ENCODE measurements at places on chromosomes 13 and 19.

DNA sequence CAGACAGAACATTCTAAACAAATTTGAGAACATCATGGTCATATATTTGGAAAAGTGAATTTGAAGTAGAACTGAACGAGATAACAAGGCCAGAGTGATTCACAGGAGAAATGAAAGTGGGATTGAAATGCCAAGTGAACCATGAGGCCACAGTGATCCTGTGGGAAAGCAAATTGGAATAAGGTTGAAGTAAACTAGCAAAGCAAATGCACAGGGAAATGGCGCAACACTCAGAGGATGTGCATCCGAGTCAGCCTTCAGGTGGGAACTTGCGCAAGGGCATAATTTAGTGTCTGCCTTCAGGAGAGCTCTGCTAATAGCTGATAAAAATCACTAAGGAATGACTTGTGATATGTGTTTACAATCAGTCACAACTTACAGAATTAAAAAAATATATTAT, 696.6 kb downstream of the LIG4 start:
- DNase-seq, result no peak

- no peak for DNase-seq
Observed at GRCh38 chr13:23344931-23345595, 88.4 kb downstream of the SACS start.

DNA sequence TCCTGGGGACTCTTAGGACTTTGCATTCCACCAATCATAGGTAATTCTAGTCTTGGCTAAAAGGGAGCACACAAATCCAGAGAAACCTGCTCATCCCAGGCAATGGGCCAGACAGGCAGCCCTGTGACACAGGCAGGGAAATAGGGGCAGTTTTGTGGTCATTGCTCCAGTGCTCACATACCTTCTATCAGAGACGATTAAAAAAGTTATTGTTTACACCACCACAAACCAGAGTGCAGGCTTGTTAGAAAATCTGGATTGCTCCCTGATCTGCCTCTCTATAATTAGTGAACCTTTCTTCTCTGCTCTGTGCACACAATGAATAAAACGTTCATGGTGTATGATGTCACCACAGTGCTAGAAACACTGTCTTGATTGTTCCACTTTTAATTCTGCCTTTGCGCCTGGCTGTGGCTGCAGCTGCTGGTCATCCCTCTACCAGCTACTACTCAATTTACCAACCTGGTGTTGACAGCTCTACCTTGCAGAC, 121.6 kb upstream of the SPATA13 start:
- no peak for DNase-seq

GRCh38 chr13:110644892-110645521, 29.7 kb downstream of the NAXD start:
- peak; percentile 40 for DNase-seq

- DNase-seq, result peak; percentile 61
Observed at GRCh38 chr19:8585894-8586750, 8.9 kb upstream of the MYO1F start.

- no peak for DNase-seq
Observed at GRCh38 chr19:12754465-12755196, 3.0 kb downstream of the BEST2 start.

DNA sequence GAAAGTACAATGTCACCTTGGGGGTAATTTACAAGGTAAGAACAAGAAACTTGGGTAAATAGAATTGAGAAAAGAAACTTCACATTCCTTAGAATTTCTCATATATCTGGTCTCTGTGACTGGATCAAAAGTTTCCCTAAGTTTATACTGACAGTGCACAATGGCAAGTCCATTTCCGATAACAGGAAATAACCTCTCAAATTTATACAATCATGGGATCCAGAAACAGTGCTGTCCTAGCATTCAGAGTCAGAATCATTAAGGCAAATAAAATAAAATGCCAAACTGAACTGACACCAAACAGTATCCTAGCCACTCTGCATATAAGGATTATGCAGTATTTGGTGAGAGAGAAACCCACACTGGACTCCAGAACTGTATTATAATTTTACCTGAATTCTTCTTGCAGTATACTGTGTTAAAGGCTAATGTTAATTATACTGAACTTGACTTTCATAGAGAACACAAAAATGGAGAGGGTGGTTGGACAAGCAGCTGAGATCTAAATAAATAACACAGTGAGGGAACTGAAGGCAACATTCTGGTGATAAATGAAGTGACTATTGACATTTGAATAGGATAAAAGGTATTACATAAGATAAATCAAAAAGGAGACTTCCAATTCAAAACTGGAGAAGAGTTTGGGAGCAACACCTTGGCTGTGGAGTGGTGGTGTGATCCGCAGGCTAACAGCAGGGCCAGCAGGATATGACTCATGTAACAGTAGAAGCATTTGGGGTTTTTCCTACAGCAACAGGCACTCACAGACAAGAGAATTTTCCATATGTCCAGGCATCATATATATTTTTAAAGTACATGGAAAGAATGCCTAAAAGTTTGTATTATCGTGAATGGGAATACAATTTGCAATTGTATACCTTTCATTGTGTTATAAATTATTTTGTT, 932.5 kb upstream of the MIR17HG start:
- no peak for DNase-seq

DNA sequence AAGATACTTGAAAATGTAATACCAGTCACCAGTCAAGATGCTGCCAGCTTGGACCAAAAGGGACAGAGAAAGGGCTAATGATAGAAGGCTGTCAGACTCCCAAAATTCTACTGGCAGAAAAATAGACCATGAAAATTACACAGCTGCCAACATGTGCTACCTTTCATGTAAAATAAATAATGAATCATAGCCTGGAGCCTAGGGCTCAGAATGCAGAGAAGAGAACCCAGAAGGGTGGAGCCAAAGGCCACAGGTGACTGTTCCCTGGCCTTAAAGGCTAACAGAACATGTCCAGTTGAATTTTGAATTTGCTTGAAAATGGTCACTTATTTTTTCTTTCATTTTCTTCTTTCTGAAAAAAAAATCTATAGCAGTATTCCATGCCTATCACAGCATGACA, 1827.0 kb upstream of the MIR17HG start:
- DNase-seq, result no peak

GRCh38 chr13:96279904-96280303, 190.0 kb downstream of the HS6ST3 start:
- DNase-seq, result no peak

- DNase-seq, result peak; percentile 73
Observed at GRCh38 chr13:48595431-48596429, 58.0 kb upstream of the CYSLTR2 start.

- no peak for DNase-seq
Observed at GRCh38 chr13:32142956-32143375, 111.4 kb downstream of the FRY start.

DNA sequence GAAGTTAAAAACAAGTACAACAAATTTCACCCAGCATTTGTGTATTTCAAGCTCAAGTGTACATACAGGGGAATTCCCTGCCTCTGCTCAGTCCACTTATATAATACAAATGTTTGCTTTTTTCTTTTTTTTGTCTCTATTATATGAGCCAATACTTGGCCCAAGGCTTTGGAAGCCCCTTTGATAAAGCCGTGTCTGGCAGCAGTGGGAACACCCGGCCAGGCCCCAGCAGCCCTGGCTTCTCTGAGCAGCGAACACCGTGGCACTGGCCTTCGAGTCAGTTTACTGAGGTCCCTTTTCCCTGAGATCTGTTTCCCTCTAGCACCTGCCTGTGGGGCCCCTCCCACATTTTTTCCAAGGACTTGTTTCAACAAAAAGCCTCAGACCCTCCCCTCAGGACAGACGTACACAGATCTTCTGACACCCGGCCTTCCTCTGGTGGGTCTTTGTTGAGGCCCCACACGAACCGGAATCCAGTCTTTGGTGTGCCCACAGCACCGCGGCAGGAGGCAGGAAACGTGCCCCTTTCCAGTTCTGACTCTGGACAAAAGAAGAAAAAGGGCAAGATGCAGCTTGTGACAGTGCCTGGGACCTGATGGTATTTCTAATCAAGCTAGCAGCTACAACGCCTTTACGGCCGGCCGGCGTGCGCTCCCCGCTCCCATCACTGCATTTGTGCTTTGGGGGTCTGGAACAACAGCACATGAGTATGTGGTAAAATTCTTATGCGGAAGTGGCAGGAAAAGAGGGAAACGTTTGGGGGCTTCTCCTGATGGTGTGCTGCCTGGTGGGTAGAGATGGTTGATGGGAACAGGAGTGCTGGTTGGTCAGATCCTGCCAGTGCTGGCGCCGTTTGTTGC, 13.8 kb downstream of the SIPA1L3 start:
- no peak for DNase-seq

DNA sequence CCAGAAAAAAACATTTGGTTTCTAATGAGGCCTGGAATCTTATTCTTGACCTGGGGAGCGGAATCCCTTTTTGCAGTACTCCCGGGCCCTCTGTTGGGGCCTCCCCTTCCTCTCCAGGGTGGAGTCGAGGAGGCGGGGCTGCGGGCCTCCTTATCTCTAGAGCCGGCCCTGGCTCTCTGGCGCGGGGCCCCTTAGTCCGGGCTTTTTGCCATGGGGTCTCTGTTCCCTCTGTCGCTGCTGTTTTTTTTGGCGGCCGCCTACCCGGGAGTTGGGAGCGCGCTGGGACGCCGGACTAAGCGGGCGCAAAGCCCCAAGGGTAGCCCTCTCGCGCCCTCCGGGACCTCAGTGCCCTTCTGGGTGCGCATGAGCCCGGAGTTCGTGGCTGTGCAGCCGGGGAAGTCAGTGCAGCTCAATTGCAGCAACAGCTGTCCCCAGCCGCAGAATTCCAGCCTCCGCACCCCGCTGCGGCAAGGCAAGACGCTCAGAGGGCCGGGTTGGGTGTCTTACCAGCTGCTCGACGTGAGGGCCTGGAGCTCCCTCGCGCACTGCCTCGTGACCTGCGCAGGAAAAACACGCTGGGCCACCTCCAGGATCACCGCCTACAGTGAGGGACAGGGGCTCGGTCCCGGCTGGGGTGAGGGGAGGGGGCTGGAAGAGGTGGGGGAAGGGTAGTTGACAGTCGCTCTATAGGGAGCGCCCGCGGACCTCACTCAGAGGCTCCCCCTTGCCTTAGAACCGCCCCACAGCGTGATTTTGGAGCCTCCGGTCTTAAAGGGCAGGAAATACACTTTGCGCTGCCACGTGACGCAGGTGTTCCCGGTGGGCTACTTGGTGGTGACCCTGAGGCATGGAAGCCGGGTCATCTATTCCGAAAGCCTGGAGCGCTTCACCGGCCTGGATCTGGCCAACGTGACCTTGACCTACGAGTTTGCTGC, at the start of gene ICAM4:
TSS of gene ICAM4 (plus strand) at position 153 of the 935 bp plus-strand sequence. CDS start at position 211, 58 bp downstream.
- DNase-seq, result no peak

DNA sequence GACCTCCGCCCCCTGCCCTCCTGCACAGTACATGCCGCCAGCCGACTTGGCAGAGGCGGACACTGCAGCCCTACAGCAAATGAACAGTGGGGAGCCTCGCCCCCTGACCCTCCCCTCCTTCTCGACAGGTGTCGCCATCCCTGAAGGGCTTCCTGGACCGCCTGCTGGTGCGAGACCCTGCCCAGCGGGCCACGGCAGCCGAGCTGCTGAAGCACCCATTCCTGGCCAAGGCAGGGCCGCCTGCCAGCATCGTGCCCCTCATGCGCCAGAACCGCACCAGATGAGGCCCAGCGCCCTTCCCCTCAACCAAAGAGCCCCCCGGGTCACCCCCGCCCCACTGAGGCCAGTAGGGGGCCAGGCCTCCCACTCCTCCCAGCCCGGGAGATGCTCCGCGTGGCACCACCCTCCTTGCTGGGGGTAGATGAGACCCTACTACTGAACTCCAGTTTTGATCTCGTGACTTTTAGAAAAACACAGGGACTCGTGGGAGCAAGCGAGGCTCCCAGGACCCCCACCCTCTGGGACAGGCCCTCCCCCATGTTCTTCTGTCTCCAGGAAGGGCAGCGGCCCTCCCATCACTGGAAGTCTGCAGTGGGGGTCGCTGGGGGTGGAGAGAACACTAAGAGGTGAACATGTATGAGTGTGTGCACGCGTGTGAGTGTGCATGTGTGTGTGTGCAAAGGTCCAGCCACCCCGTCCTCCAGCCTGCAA, 18.3 kb upstream of the NCCRP1 start:
- no peak for DNase-seq

- DNase-seq, result no peak
Observed at GRCh38 chr13:66780814-66781213, 449.3 kb downstream of the PCDH9 start.

DNA sequence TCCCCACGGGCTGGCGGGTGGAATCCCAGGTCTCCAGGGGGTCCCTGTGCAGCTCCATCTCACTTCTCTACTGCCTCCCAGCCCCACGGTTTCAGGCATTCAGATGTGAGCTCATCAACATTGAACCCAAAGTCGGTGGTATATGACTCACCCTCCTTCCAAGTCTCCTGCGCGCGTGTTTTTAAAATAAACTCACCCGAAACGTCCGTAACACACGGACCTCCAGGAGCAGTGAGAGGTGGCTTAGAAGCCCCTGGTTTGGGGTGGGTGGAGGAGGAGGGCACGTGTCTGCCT, 14.0 kb upstream of the CRTC1 start:
- DNase-seq, result no peak

- DNase-seq, result no peak
Observed at GRCh38 chr13:94201022-94201421, 278.5 kb downstream of the DCT start.

GRCh38 chr19:9166846-9167245, 11.9 kb upstream of the OR7D2 start:
- no peak for DNase-seq

GRCh38 chr19:4811328-4812131, 20.0 kb downstream of the TICAM1 start:
- peak; percentile 75 for DNase-seq

Data from CD4-positive, alpha-beta T cell treated with Interleukin-4 for 4 hours (primary cell).